Amygdala (tissue), 56 donors: ENCODE measurements at places on chromosomes 2 and 18.
A peak's percentile ranks its signal among the peaks of the same experiment; 100 is the strongest.

DNA sequence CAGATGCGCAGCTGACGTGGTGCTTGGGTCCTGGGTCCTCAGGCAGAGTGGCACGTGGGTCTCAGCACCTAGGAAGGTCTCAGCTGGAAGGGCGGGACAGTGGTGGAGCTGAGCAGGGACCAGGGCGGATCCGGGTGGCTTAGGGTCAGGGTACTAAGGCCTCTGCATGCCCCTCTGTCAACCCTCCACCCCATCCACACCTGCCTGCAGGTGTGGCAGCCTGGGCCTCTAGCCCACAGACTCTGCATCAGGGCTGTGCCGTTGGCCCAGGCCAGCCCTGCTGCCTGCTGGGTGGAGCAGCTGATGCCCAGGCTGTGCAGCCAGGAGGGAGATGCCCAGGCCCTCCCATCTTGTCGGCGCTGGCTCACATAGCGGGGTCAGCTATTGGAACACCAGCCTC lies 24.6 kb upstream of the OTOS start:
- no peak for DNase-seq

DNA sequence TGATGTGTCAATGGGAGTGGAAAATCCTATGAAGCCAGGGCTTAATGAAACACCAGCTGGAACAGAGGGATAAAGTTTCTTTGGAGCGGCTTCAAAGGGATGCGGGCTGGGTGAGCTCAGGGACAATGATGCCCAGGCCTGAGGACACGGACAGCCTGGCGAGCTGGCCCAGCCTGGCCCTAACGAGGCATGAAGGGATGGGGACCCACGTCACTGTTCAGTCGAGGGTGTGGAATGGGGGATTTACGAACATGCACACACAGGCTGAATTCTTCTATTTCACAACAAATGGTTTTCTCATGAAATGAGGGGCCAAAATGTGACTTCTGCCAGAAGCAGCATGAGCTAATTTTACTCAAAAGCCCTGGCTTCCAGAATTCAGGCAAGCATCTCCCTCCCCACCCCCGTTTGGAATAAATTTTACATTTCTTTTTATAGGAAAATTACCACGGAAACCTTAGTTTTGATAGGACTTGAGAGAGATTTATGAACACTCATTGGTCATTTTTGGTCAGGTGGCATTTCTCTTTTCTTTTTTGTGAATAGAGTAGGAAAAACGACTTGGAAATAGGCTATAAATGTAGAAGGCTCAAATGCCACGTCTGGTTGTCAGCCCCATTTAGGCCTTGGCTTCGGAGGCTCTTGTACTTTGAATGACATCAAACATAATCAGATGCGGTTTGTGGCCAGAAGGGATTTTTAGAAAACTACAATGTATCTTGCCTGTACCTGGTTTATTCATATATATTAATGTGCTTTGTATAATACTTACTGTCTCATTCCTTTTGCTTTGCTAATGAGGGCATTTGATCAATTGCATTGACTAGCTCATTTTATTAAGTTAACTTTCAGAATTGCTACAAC lies 893.8 kb upstream of the CELF4 start:
- no peak for DNase-seq

- no peak for DNase-seq
These were observed 92.9 kb downstream of the SH3BP4 start for GRCh38 chr2:235044501-235045271.

DNA sequence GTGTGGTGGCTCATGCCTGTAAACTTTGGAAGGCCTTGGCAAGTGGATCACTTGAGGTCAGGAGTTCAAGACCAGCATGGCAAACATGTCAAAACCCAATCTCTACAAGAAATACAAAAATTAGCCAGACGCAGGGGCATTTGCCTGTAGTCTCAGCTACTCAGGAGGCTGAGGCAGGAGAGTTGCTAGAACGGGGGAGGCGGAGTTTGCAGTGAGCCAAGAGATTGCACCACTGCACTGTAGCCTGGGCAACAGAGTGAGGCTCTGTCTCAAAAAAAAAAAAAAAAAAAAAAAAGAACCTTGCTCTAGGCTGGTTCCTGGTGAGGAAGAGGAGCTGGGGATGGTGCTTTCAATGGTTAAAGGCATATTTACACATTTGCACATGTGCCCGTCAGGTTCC lies 129.4 kb downstream of the LYPD6B start:
- DNase-seq = no peak

- no peak for DNase-seq
These were observed 41.8 kb downstream of the TTC32 start for GRCh38 chr2:19860022-19860421.

DNA sequence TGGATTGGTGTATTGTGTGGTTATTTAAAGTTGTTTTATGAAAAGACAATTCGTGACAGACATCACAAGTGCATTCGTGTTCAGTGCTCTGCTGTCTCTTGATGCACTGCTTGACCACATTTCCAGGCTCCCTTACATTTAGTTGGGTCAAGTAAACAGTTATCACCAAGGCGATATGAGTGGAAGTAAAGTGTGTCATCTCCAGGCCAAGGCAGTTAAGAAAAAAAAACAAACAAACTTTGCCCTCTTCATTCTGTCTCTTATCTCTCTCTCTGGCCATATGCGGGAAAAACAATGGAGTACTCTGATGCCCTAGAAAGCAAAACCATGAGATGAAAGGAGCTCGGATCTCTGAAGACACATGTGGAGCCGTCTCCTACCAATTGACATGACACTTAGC lies 131.1 kb downstream of the DSEL start:
- no peak for DNase-seq

- no peak for DNase-seq
These were observed 42.4 kb downstream of the KLF7 start for GRCh38 chr2:207123335-207123744.

DNA sequence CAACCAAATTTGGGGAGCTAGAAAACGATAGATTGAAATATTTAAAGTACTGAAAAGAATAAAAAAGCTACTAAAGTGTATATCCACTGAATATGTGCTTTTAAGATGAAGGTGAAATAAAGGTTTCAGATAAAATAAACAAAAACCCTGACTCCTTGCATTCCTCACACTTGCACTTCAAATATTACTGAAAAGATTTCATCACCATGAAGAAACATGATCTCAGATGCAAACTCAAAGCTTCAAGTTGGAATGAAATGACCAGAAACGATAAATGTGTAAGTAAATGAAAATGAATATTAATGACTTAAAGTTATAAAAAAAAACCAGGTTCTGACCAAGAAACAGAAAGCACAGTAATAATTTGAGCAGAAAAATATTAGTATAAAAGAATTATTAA lies 1246.0 kb upstream of the ACVR2A start:
- DNase-seq = no peak

- no peak for DNase-seq
These were observed 135.0 kb downstream of the TGIF1 start for GRCh38 chr18:3584897-3585460.

GRCh38 chr2:197515315-197515738 lies 539 bp upstream of the MOB4 start:
- DNase-seq = no peak

GRCh38 chr18:10523544-10523943 lies 2.3 kb upstream of the NAPG start:
- DNase-seq = no peak

DNA sequence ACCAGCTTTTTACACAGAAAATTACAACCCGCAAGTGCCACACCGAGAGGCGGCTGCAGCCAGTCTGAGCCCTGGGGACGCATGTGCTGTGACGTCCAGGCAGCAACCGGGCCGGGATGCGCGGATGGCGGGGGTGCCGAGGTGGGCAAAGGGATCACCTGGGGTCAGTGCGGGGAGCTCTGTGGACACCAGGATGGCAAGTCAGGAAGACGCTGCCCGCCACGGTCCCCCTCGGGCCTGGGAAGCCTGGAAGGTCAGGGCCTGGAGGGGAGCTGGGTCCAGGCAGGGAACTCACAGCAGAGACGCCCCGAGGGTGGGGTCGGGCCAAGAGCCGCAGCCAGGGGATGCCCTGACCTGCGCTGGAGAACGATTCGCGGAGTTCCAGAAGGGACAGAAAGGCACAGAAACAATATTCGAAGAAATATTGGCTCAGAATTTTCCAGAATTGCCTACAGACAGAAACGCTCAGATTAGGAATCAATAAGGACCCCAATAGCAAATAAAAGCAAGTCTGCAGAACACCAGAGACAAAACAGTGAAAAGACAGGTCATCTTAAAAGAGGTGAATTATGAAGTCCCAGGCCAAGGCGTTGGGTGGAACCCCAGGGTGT lies 11.7 kb upstream of the KIF1A start:
- DNase-seq = no peak

- DNase-seq = no peak
These were observed 103.2 kb downstream of the SLC8A1 start for GRCh38 chr2:40348665-40349064.

DNA sequence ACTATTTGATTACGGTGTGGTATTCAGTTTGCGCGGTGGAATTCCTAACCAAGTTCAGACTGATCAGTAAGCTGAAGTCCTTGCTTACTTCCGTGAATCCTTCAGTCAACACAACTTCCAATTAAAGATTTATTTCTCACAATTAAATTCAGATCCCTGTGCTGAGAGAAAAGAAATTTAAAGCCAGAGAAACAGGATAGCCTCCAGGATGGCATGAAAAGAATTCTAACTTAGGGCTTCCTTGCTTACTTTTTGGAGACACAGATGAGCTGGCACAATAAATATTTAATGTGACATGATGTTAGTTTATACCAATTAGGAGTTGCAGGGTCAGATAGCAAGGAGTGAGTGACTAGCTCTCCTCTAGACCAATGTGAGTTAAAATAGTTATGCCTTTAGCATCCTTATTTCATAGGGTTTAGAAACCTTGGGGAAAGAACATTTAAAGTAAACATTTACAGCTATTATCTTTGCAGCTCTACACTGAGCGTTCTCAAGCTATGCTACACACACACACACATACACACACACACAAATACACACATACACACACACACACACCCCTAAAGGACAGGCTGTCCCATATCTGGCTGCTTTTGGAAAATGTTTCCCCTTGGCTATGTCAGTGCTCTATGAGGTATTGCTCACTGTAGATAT lies 151.0 kb downstream of the TRIB2 start:
- DNase-seq = no peak

DNA sequence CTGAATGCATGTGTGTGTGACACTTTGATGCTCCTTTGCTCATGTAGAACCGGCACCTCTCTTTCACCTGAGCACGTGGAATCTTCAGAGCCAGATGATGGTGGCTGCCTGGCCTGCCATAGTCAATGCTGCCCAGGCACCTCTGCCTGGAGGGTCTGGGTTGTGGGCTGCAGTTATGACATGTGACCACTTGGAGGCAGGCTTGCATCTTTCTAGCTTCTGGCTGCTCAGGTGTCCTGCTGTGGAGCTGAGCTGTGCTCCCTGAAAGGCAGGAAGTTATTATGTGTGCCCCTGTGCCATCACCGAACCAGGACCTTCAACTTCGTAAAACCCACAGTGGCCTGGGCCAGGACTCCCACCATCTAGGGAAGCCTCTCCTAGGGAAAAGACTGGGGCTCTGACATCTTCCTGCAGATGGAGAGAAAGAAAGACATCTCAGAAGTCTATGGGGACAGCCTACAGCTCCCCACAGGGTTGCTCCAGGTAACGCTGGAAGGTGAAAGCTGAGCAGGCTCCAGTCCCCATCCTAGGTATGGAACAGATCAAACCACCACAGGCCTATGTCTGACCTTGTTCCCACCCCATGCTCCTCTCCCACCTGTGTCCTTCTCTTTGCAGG lies 30.2 kb downstream of the PSD4 start:
- DNase-seq = peak; percentile 40

GRCh38 chr2:237998530-237998929 lies 31.7 kb downstream of the UBE2F start:
- no peak for DNase-seq

DNA sequence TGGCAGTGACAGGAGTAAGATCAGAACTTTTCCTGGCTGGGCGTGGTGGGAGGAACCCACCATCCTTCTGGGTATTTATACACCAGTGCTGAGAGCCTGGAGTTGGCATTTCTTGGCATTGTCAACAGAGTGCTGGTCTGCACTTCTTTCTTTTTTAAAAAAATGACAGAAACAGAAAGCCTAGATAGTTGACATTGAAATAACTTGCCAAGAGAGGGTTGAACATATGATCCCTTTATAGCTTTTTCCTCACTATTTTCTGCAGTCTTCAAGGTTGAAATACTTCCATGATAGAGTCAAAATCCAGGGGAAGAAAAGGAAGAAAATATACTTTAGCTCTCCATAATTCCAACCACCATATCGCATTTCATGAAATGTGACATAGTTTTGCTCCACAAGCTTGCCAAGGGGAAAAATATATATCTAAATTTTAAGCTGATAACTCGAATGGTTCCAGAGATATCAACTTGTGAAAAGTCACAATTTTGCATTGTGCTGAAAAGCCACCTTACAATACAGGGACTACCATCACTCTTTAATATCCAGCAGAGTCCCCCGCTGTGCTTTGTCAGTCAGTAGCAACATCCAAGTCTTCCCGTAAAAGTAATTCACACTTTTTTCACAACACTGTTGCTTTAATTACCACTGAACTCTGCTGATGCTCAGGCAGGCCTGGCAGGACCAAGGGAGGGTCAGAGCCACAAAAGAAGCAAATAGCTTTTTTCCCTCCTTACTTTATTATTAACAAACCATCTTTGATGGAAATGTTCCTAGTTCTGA lies 764.9 kb upstream of the FANCL start:
- no peak for DNase-seq

GRCh38 chr2:184799379-184799778 lies 201.1 kb downstream of the ZNF804A start:
- DNase-seq = no peak

DNA sequence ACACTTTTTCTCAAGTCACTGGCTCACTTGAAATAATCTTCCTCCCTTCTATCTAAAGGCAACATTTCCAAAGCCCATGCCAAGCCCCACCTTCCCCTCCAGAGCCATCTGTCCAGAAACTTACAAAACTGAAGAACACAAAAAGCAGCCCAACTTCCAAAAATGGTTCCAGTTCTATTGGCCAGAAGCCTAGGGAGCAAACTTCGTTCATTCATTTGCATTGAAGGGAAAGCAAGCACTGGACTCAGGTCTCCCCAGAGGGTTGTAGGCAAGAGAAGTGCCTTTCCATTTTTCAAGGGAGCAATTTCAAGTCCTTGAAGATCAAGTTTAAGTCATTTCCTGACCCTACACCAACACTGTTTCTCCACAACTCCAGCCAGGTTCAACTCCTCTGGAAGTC lies 585.0 kb downstream of the BCL11A start:
- DNase-seq = no peak

GRCh38 chr2:177044671-177045070 lies 167.9 kb upstream of the HNRNPA3 start:
- DNase-seq = no peak

DNA sequence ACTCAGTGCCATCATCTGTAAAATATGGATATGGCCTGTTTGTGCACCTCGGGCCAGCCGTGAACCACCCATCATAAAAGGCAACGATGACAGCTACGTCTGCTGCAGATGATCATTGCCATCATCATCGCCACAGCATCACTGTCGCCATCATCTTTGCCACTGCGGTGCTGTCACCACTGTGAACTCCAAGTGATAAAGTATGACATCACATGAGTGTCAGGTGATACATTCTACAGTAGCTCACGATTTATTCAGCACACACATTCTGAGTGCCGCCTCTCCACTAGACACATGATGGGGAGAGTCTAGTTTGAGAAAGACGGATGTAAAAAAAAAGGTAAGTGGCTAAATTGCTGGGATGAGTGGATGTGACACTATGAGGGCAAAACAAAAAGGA lies 755.4 kb upstream of the RAB6C start:
- DNase-seq = no peak

GRCh38 chr2:161306919-161307318 lies 1.3 kb upstream of the PSMD14 start:
- no peak for DNase-seq

- no peak for DNase-seq
These were observed 45.9 kb downstream of the KDM3A start for GRCh38 chr2:86487062-86487461.

GRCh38 chr2:99278793-99279291 lies 22.2 kb downstream of the LYG1 start:
- no peak for DNase-seq
